ENCODE measurements at places on chromosomes 2 and 18. TPM values are rescaled to one million over a fixed set of nuclear protein-coding genes. Genes with fewer than 3 reads are reported as not detected.

Gene NR4A2
- total RNA-seq: 57.6 TPM

Gene COBLL1
- total RNA-seq: 4.3 TPM

Gene VAMP8
- 3.2 TPM for total RNA-seq

Gene LYG1
- total RNA-seq: not detected

Gene FECH
- total RNA-seq: 31.2 TPM

Gene CGREF1
- 4.6 TPM for total RNA-seq

Gene NAT8
- total RNA-seq: not detected

Gene SERPINB2
- total RNA-seq: 1.4 TPM

Gene MAB21L4
- not detected for total RNA-seq

Gene COL4A3
- total RNA-seq: 0.48 TPM

Gene WDR7
- 9.8 TPM for total RNA-seq

Gene CYP27A1
- 30.4 TPM for total RNA-seq

Gene SLC8A1
- 1.9 TPM for total RNA-seq

Gene FEZ2
- total RNA-seq: 37.4 TPM

Gene RAB17
- total RNA-seq: not detected

Gene KCNG3
- total RNA-seq: not detected

Gene APCDD1
- 20.5 TPM for total RNA-seq

Gene TXNDC2
- total RNA-seq: 0.64 TPM

Gene CABLES1
- total RNA-seq: 2.8 TPM

Gene FRZB
- 0.52 TPM for total RNA-seq

Gene NETO1
- total RNA-seq: not detected

Gene SLC39A10
- 36.1 TPM for total RNA-seq

Data from epithelial cell of alveolus of lung (primary cell).